ENCODE measurements at places on chromosomes 7 and 10.
A peak's percentile ranks its signal among the peaks of the same experiment; 100 is the strongest.

DNA sequence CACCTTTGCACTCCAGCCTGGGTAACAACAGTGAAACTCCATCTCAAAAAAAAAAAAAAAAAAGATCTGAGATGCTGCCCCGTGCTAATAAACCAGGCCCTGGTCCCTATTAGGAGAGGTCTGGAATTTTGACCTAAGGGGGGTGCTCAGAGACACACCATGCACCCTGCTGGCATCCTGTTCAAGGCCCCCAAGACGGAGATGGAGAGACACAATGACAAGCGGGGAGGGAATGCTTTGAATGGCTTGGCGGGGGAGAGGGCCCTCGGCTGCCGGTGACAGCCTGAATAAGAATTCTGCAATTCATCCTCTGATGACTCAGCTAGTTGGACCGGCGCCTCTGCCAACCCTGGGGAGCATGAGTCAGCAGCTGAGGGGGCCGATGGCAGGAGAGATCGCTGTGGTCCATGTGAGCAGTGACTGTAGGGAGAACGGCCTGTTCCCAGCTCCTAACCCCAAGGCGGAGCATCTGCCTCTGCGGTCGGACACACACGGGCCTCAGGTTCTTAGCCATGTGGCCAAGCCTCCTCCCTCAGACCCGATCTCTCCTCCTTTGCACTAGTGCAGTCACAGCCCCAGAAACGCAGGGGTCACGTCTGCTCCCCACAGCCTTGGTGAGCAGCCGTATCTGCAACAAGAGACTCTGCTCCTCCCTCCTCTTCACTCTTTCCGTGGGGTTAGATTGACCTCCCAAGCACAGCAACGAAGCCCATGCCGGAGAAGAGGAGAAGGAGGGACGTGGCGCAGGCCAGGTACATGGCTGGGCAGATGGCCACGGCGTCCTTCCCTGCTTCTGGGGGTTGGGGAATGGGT, 14.9 kb downstream of the TRIM56 start:
- DNase-seq: peak; percentile 97

- DNase-seq: no peak
Measured at GRCh38 chr10:112778579-112778978, 171.5 kb upstream of the TCF7L2 start.

DNA sequence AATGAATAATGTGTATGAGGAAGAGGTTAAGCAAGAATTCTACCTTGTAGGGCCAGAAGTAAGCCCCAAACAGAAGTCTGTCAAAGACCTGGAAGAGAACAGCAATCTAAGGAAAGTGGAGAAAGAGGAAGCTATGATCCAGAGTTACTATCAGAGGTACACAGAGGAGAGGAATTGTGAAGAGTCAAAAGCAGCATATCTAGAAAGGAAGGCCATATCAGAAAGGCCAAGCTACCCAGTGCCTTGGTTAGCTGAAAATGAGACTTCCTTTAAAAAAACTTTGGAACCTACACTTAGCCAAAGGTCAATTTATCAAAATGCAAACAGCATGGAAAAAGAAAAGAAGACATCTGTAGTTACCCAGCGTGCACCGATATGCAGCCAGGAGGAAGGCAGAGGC, 42.7 kb upstream of the GAD2 start:
- DNase-seq: no peak

DNA sequence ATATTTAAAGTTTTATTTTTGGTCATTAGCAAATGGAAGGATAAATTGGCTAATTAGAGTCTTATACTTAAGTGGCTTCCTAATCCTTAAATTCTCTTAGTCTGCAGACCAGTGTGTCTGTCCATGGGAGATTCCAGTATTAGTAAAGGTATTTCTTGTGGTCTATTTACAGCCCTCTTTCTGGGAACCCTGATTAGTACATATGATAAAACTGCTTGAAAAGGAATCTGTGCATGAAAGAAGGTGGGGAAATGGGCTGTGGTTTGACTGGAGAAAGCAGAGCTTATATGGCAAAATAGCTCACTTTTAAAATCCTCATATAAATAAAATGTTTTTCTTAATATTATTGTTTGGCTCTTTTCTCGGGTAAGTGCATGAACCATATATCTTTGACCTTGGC, 124.5 kb upstream of the RHOBTB1 start:
- DNase-seq: no peak

- DNase-seq: no peak
Measured at GRCh38 chr7:81684033-81684432, 85.8 kb downstream of the HGF start.

- no peak for DNase-seq
Measured at GRCh38 chr10:61332581-61332980, 120.6 kb downstream of the TMEM26 start.

DNA sequence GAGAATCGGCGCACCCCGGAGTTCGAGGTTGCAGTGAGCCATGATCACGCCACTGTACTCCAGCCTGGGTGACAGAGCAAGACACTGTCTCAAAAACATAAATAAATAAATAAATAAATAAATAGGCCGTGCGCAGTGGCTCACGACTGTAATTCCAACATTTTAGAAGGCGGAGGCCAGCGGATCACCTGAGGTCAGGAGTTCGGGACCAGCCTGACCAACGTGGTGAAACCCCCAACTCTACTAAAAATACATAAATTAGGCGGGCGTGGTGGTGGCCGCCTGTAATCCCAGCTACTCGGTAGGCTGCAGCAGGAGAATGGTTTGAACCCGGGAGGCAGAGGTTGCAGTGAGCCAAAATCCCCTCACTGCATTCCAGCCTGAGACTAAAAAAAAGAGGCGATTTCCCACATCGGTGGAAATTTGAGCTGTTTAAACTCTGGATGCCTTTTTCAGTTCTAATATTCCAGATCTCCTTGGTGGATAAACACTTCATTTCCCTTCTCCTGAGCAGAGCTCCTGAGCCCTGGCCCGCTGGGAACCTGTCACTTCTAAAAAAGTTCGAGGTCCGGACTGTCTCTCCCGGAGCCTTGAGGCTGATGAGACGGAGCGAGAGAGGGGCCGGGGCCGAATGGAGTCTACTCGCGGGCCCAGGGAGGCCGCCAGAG, 2.0 kb upstream of the NFKB2 start:
- DNase-seq: no peak

DNA sequence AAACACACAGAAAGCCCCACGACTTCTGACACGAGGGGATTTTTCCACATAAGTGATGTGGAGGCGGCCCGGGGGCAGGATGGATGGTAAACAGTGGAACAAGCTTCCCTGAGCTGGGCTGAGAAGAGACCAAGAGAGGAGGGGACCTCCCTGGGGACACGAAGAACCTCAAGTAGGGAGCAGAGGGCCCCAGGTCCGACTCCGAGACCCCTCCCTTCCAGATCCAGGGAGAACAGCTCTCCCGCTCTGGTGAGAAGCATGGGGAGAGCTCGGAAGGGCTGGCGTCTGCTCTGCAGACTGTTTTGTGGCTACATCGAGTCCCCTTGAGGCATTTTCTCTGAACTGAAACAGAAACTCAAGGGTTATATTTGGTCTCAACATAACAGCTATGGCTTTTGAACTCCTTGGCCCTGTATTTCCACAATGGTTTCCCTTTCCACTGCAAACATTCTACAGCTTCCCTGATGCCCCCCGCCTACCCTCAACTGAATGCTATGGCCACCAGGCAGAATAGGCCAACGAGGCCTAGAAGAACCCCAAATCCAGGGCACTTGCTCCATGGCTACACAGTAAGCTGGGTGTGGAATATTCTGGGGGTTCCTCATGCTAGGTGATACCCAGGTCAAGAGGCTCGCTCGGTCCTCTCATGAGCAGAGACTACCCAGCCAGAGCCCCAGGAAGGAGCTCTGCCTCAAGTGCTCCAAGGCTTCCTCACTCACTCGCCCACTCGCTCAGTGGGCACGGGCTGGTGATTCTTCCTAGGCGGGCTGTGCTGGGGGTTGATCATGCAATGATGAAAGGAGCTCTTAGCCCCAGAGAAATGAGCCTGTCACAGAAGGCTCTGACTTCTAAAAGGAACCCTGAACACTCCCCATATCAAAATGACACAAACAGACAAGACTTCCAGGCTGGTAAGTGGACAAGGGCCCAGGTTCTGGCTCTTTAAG, 47.5 kb downstream of the FAM53B start:
- no peak for DNase-seq

GRCh38 chr7:37826825-37827224, 21.6 kb upstream of the NME8 start:
- no peak for DNase-seq

GRCh38 chr10:96671211-96671890, 49.0 kb downstream of the PIK3AP1 start:
- DNase-seq: no peak

- DNase-seq: no peak
Measured at GRCh38 chr10:49540056-49540797, 1.3 kb upstream of the ERCC6 start.

- peak; percentile 24 for DNase-seq
Measured at GRCh38 chr10:100567249-100567648, 31.5 kb downstream of the HIF1AN start.

GRCh38 chr7:105719395-105719794, 138.1 kb upstream of the EFCAB10 start:
- no peak for DNase-seq

DNA sequence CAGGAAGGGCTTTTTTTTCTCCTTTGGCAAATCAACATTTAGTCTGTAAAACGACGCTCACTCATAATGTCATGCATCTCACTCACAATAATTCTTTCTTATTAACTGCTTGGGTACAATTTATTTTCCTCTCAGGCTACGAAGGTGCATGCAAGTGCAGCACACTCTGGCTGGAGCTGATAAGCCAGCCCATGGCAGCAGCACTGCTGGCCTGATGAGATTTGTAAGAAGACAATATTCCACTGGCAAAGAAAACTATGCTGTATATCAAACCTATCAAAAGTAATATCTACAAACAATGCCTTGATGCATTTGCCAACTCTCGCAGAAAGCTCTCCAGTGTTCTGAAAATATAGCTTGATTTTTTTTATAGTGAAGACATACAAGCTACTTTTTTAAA, 170.0 kb upstream of the PHF14 start:
- no peak for DNase-seq

GRCh38 chr7:16395121-16395520, 26.2 kb downstream of the CRPPA start:
- DNase-seq: no peak

GRCh38 chr7:100071018-100071723, 10.4 kb downstream of the ZNF3 start:
- DNase-seq: no peak

GRCh38 chr7:14828053-14828452, 74.5 kb downstream of the DGKB start:
- DNase-seq: no peak

- DNase-seq: no peak
Measured at GRCh38 chr7:36852931-36853330, 128.6 kb upstream of the AOAH start.

- DNase-seq: no peak
Measured at GRCh38 chr10:58980826-58981415, 195.5 kb upstream of the PHYHIPL start.

DNA sequence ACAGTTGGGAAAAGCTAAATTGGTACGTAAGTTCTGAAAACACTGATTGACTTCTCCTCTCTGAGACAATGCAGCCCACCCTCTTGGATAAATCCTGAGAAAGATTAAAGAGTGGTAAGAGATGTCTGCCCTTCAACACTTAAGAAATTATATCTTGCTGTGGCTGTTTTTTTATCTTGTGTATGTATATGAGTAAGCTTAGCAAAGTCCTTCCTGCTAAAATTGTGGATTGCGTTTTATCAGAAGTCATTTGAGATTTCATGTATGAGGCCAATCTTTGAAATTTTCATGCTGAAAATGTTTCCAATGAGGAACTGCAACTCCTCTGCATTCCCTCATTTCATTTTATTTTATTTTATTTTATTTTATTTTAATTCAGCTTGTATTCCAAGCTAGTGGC, 106.2 kb upstream of the INHBA start:
- no peak for DNase-seq

DNA sequence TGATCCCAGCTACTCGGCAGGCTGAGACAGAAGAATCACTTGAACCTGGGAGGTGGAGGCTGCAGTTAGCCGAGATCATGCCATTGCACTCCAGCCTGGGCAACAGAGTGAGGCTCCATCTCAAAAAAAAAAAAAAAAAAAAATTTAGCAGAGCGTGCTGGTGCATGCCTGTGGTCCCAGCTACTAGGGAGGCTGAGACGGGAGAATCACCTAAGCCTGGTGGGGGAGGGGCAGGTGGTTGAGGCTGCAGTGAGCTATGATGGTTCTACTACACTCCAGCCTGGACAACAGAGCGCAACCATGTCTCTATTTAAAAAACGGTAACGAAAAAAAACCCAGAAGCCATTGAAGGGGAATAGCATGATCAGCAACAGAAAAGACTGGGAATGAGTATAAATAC, 89.9 kb downstream of the ARHGAP12 start:
- DNase-seq: no peak
